ENCODE measurements at places on chromosomes 12 and 14.

GRCh38 chr14:73780391-73780790, 66.2 kb upstream of the PNMA1 start:
- DNase-seq, result no peak

GRCh38 chr12:30930238-30930637, 3.7 kb downstream of the TSPAN11 start:
- no peak for DNase-seq

DNA sequence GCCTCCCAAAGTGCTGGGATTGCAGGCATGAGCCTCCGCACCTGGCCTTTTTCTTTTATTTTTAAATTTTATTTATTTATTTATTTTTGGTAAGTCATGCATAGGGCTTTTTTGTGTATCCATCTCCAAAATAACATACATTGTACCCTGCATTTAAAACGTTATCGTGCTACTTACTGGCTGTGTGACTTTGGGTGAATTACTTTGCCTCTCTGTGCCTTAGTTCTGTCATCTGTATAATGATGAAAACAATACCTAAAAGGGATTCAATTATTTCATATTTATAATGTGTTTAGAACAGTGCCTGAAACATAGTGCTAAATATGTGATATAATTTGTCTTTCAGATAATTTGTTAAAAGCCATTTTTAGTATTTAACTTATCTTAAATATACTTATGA, 19.6 kb downstream of the ZCRB1 start:
- DNase-seq, result no peak

DNA sequence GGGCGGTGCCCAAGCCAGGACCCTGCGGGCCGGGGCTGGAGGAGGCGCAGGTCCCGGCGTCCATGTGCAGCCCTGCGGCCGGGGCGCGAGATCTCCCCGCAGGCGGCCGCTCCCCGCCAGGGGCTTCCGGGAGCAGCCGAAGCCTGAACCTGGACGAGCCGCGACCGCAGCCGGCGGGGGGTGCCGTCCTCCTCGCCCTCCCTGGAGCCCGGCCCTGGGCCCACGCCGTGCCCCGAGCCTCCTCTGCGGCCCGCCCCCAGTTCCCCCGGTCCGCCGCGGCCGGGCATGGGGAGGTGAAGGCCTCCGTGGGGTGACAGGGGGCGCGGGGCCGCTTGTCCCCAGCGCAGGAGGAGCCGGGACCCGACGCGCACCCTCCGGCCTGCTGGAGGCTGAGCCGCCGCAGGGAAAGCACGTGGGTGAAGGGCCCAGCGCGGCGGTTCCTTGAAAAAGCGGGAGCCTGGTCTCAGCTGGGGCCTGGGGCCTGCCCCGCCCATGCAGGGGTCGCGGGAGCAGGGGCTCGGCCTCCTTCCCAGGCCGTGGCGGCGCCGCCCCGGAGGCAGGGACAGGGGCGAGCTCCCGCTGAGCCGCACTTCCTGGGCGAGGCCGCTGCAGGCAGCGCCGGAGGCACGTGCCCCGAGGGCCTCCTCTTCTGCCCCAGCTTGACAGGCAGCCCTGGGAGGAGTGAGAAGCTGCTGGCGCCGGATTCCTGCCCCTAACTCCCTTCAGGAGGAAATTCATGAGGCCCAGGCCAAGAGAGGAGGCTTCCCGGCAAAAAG, 55.6 kb upstream of the PPP2R5C start:
- DNase-seq, result no peak

GRCh38 chr12:49518914-49519573, 19.8 kb upstream of the KCNH3 start:
- DNase-seq, result no peak

GRCh38 chr12:74152370-74152769, 385.3 kb upstream of the ATXN7L3B start:
- DNase-seq, result no peak

- no peak for DNase-seq
Measured at GRCh38 chr14:103559766-103560165, 2.7 kb downstream of the BAG5 start.

GRCh38 chr12:95130096-95130495, 56.7 kb upstream of the NR2C1 start:
- DNase-seq, result no peak

DNA sequence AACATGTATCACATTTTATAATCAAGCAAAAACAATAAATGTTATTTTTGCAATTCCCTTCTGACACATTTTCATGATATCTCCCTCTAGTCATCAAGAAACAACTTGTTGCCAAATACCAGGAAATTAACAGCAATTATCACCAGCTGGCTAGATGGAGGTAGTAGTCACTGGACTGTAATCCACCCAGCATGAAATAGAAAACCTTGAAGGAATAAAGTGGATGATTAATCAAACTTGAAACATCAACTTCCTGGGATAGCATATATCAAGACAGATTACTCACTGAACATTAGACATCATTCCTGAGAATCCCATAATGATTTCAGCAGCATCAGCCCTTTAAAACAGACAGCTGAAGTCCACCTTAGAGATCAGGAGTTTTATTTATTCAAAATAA, 259.0 kb downstream of the CCDC59 start:
- DNase-seq, result no peak

DNA sequence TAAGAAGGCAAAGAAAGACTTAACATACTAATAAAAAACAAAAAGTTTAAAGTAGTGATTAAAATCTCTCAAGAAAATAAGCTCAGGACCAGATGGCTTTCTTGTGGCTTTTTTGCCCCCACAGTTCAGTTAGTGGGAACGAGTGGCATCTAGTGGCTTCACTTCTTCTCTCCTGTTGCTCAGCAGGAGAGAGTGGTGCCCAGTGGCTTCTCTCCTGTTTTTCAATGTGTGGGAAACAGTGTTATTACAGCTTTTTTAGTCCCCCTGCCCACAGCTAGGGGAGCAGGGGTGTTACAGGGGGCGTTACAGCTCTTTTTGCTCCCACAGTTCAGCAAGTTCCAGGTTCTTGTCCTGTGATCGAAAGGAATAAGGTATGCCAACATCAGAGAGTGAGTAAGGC, 135.2 kb downstream of the RERGL start:
- no peak for DNase-seq

- DNase-seq, result no peak
Measured at GRCh38 chr12:100755186-100755585, 39.4 kb upstream of the ANO4 start.

- no peak for DNase-seq
Measured at GRCh38 chr14:68856572-68856971, 63.7 kb upstream of the ZFP36L1 start.

- no peak for DNase-seq
Measured at GRCh38 chr12:101696251-101697196, 916 bp upstream of the CHPT1 start.

DNA sequence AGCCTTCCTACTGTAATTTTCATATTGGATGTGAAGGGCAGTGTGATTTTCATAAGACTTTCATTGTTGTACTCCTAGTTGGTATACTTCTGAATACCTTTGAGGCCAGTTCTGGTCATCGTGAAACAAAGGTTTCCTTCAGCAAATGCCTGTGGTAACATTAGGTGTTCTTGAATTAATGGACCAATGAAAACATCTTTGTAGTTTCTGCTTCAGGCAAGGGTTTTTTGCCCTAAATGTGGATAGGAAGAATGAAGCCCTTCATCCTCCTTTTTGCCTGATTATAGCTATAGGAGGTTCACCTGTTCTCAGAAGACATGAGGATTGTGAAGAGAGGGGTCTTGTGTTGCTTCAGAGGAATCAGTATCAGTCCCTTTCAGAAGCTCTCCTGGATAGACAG, 60.7 kb downstream of the PTPN11 start:
- no peak for DNase-seq

- DNase-seq, result no peak
Measured at GRCh38 chr12:16198884-16199283, 78.6 kb downstream of the SLC15A5 start.

- no peak for DNase-seq
Measured at GRCh38 chr12:100414739-100415138, 57.9 kb downstream of the SLC17A8 start.

- DNase-seq, result no peak
Measured at GRCh38 chr14:55963295-55963694, 154.9 kb upstream of the PELI2 start.

DNA sequence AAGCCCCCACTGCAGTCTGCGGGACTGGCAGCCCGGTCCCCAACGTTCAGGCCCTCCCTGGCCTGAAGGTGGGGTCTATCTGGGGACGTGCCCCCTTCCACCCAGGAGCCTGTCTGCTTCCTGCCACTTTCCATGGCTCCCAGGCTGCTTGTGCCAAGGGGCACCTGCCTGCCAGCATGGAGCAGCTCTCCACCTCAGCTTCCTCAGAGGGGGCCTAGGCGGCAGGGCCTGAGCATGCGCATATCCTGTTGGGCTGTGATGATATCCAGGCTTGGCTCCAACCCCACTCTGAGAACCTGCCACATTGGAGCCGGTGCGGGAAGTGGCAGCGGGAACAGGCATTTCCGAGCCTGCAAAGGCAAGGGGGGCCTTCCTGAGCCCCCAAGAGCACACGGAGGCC, 57.4 kb downstream of the FUT8 start:
- no peak for DNase-seq

DNA sequence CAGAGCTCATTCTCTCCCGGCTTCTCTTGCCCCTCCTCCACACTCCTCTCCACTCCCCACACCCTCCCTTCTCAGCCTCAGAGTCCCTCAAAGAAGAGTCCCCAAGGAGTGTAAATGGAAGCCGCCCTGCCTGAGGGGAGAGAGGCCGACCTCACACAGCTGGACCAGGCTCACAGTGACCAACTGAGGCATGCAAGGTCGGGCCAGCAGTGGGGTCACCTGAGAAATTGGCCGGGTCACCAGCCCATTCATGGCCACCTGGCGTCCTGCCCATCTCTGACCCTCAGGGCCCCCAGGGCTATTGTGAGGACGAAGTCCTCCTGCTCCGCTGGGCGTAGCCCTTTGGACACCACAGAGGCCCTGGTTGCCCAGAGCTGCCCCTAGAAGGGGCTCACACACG, 49.5 kb upstream of the NUAK1 start:
- DNase-seq, result no peak

DNA sequence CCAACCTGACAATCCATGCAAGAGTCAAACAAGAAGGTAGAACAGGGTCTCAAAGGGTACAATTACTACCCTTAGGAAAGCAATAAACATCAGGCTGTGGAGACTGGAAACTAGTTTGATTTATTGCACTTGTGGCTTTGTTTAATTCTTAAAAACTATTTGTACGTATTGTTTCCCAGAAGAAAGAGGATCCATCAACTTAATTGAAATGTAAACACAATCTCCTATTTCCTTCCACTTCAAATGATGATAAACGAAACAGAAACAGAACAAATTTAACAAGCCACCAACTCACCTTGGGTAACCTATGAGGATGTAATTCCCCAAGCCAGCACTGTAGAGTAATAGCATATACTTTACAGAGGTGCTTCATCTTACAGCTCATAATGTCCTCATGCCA, 8.0 kb downstream of the STXBP6 start:
- no peak for DNase-seq

DNA sequence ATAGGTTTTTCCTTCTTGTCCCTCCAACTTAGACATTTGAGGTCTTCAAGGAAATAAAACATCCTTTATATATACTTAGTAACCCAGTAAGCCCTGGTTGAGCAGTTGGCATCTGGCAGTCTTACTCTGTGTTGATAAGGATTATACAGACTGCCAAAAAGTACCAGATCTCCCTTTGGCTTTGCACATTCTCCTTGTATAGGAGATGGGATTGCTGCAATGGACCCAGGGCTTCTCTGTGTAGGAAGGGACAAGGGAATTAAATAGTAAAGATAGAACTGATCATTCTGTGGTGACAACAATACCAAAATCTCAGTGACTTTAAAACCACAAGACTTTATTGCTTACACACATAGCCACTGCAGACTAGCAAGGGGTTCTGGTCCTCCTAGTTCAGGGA, 180.1 kb upstream of the CCDC196 start:
- DNase-seq, result no peak

DNA sequence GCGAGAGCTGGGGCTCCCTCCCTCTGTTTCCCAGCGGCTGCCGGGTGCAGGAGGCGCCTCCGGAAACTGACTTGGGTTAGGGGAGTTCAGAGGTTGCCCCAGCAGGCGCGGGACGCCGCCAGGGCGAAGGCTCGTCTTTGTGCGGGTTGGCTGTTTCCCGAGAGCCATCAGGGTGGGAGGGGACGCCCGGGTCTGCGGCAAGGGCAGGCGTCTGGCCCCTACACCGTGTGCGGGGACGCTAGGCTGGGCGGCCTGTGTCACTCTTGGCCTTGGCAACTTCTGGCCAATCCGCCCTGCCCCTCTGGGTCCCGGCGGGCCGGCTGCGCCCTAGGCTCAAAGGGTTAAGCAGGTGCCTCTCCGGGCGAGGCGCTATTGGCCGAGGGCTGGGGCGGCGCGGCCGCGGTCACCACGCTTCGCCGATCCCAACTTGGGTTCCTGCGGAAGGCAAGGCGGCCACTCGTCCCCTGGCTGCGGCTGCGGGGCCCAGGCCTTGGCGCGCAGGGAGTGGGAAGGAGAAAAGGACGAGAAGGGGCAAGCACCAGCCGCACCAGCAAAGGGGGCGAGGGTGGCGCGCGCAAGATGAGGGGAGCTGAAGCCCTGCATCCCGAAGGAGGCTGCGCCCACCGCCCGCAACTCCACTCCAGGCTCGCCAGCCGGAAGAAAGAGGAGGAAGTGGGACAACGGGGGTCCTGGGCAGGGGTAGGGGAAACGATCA, 5.6 kb upstream of the NPAS3 start:
- DNase-seq, result no peak

- DNase-seq, result no peak
Measured at GRCh38 chr14:99619835-99620834, 16.1 kb upstream of the CCDC85C start.

- no peak for DNase-seq
Measured at GRCh38 chr12:126667339-126667738, 1599.6 kb upstream of the TMEM132C start.

DNA sequence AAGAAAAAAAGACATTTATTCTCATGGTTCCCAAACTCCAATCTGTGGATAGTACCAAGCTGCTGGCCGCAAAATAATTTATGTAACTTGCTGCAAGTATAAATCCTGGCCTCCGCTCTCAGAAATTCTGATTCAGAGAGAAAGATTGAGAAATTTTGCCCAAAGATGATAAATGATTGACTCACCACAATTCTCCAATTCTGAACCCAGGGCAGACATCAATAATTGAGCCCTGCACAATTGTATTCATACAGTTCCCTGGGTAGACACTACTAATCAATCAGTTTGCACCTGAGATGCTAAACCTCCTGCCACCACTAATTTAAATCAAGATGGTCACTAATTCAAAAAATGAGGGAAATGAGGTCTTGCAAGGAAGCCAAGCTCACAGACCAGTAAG, 38.2 kb downstream of the TRPV4 start:
- DNase-seq, result no peak

DNA sequence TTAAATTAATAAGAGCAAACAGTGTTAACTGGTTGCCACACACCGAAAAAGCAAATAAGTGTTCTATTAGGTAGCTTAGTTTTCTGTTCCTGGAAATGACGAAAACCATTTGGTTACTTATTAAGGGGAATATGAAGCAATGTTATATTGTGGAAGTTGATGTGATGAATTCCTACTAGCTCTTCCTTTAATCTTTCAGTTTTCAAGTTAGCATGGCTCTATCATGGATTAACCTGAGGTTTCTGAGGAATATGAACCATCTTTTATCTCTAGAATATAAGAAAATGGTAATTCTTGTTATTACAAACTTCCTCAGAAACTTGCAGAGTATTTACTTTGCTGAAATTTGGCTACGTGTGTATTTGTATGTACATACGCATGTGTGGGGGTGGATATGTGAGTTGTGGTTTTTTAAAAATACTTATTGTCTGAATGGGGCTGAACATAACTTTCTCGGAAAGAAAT, 245.7 kb downstream of the KCNC2 start:
- no peak for DNase-seq

GRCh38 chr12:91931111-91931510, 214.5 kb downstream of the BTG1 start:
- no peak for DNase-seq
